ENCODE measurements at places on chromosomes 1 and 21. TPM values are rescaled to one million over a fixed set of nuclear protein-coding genes. Genes with fewer than 3 reads are reported as not detected.

The MNDA gene
- total RNA-seq, result not detected

The LAMC1 gene
- 564 TPM for total RNA-seq

The OR2T2 gene
- not detected for total RNA-seq

GRCh38 chr21:32990666-32991065 lies 35.1 kb upstream of the OLIG2 start:
- DNase-seq, result no peak

- DNase-seq, result no peak
Measured at GRCh38 chr1:18384059-18384458, 96.7 kb upstream of the KLHDC7A start.

GRCh38 chr1:240658312-240658960 lies 46.5 kb upstream of the GREM2 start:
- peak; percentile 46 for DNase-seq

Measured in fibroblast of the aortic adventitia (primary cell).